ENCODE measurements at places on chromosomes 4 and X.
A peak's percentile ranks its signal among the peaks of the same experiment; 100 is the strongest.

DNA sequence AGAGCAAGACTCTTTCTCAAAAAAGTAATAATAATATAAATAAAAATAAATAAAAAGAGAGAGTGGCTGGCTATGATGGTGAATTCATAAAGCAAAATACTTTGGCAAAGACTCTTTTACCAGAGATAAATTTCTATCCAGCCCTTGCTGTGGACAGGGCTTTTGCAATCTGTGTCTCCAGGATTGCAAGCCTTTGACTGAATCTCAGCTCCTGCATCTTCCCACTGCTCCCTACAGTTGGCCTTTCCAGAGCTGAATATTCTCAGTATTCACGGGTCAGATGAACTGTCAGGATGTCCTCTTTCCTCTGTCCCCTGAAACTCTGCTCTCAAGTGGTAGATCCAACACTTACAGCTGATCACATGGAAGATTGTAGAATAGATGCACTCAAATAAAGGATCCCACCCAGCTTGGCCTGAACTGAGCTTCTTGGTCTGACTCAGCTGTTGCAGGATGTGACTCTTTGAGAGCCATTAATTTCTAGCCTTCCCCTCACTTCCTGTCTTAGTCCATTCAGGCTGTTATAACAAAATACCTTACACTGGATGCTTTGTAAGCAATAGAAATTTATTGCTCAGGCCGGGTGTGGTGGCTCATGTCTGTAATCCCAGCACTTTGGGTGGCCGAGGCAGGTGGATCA, 123.4 kb upstream of the GUCY1A1 start:
- no peak for DNase-seq

DNA sequence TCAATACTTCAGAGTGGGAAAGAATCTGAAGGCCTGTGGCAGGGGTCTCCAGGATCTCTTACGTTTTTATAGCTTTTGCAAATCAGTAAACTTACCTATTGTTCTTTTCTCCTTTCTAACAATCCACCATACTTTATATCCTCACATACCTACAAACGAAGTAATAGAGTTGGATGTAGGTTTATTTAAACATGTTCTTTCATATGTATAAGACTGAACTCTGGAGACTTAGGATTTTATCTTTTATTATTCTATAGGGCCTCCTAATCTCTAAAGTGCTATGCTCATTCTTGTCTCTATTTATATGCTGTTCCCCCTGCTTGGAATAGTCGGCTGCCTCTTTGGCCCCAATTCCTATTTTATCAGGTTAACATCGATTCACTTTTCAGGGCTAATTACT, 43.8 kb upstream of the NUDT6 start:
- DNase-seq = no peak

GRCh38 chrX:139969286-139969685, 4.0 kb upstream of the CXorf66 start:
- DNase-seq = no peak

- DNase-seq = no peak
Observed at GRCh38 chr4:11566444-11567022, 137.8 kb upstream of the HS3ST1 start.

- DNase-seq = no peak
Observed at GRCh38 chrX:110395877-110396276, 37.2 kb downstream of the RTL9 start.

DNA sequence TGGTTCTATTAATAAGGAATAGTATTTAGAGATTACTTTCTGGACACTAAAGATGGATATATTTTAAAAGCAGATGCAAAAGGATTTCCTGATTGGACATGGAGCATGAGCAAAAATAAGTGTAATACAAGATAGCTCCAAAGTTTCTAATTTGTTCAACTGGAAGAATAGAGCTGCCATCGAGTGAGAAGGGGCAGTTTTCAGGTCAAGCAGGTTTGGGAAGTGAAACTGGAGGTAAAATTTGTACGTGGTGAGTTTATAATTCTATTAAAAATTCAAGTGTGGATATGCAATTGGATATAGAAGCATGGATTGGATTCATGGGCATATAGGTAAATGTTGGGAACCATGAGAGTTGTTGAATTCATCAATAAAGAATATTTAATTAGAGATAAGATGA, 31.8 kb downstream of the PRDM8 start:
- DNase-seq = no peak

- DNase-seq = no peak
Observed at GRCh38 chr4:112213091-112213490, 18.5 kb upstream of the AP1AR start.

- no peak for DNase-seq
Observed at GRCh38 chrX:30794497-30794896, 94.6 kb downstream of the TAB3 start.

GRCh38 chr4:113335746-113336145, 286.3 kb downstream of the ANK2 start:
- no peak for DNase-seq

- no peak for DNase-seq
Observed at GRCh38 chr4:156558373-156559025, 413.1 kb downstream of the PDGFC start.

- DNase-seq = no peak
Observed at GRCh38 chr4:69697536-69698242, 44.6 kb upstream of the UGT2A1 start.

- DNase-seq = no peak
Observed at GRCh38 chr4:153781280-153781679, 7.6 kb downstream of the SFRP2 start.

DNA sequence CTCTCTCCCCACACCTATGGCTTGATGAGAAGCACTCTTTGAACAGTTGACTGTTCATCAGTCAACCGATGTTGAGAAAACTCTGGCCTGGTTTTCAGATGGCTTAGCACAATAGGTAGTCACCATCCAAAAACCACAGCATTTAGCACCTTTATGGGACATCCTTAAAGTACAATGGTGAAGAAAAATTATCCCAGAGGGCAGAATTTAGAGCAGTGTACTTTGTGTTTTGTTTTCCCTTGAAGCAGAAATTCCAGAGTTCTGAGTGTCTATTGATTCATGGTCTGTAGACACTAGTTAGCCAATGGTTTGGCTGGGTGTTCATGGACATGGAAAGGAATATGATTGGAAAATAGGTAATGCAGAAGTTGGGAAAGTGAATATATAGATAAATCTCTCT, 487.0 kb downstream of the PDHA2 start:
- no peak for DNase-seq

- DNase-seq = no peak
Observed at GRCh38 chr4:101067383-101067782, 279.9 kb downstream of the PPP3CA start.

DNA sequence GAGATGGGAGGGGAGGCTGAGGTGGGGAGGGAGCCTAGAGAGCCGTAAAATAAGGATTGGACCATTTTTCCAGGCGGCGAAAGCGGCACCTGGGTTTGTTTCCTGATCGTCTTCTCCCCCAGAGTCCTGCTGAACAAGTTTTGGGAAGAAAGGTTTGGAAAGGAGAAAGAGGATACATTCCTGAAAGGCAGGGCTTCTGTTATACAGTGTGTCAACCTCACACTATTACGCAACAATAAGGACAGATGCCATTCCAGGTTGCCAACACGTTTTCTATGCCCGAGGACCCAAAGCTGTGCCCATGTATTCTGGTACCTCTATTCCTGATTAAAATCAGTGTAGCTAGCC, 658 bp downstream of the SCOC start:
- DNase-seq = no peak

DNA sequence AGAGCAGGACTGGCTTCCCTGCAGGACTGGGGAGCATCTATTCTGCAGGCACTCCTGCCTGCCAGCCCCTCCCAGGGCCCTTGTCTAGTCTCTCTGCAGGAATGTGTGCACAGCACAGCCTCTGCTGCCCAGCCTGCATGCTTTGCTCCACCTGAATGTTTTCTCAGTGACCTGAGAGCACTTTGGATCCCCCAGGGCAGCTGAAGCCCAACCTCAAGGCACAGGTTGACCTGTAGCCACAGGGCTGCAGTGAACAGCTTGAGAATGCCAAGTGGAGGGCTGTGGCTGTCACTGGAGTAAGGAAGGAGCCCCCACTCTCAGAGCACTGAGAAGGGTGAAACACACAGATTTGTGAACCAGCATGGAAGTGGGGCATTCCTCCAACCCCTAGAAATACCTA, 760.2 kb downstream of the STIM2 start:
- DNase-seq = no peak

DNA sequence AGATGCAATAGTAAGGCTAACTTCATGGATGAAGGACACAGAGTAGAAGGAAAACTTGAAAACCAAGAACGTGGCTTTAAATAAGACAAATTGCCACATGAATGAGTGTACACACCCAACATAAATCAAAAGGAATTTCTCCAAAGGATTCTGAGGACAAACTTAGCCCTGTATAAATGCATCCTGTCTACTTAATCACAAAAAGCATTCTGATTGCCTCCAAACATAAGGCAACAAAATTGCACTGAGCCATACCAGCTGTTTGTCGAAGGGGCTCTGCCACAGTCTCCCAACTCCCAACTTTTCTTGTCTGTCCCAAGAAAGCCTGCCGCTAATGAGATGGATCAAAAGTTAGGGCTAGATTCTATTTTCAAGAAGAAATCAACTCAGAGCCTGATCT, 194.3 kb downstream of the SOWAHB start:
- no peak for DNase-seq

DNA sequence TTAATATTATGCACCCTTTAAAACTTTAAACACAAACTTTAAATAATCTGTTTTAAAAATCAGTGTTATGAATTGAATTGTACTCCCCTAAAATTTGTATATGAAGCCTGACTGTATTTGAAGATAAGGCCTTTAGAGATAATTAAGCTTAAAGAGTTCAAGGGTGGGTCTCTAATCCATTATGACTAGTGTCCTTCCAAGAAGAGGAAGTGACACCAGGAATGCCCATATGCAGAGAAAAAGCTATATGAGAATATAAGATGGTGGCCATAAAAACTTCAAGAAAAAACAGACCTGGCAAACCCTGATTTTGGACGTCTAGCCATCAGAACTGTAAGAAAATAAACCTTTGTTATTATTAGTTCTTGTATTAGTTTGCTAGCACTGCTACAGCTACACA, 29.0 kb downstream of the UGT2A2 start:
- DNase-seq = no peak

- DNase-seq = no peak
Observed at GRCh38 chr4:64876021-64876420, 466.8 kb upstream of the TECRL start.

- no peak for DNase-seq
Observed at GRCh38 chr4:51858605-51859202, 15.8 kb downstream of the DCUN1D4 start.

- peak; percentile 69 for DNase-seq
Observed at GRCh38 chr4:74364652-74365491, at the start of gene EREG. TSS of gene EREG (plus strand) at chr4:74365145. CDS start at chr4:74365309, 164 bp downstream.

- no peak for DNase-seq
Observed at GRCh38 chr4:26793735-26794134, 66.9 kb upstream of the STIM2 start.

DNA sequence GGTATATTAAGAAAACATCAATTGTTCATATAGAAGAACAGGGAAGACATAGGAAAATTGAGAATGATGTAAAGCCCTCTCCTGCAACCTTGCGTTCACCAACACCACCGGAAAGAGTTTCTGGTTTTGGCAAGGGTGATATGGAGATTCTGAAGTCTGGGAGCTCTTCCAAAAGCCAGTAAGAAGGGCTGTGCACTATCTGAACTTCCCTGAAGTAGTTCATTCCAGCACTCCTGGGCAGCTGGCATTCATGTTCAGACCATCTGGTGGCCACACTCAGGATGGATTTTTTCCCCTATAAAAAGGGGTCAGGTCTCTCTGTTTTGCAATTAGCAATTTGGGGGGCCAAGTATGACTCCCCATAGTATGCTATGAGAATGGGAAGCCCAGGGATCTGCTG, 15.4 kb upstream of the TLR2 start:
- DNase-seq = no peak

- no peak for DNase-seq
Observed at GRCh38 chr4:105126311-105127169, 20.1 kb upstream of the TET2 start.

GRCh38 chr4:184825141-184825895, 450 bp downstream of the ACSL1 start:
- no peak for DNase-seq

- DNase-seq = no peak
Observed at GRCh38 chr4:105277702-105278101, 131.0 kb downstream of the TET2 start.

GRCh38 chr4:2806390-2807355, 13.8 kb downstream of the SH3BP2 start:
- no peak for DNase-seq

DNA sequence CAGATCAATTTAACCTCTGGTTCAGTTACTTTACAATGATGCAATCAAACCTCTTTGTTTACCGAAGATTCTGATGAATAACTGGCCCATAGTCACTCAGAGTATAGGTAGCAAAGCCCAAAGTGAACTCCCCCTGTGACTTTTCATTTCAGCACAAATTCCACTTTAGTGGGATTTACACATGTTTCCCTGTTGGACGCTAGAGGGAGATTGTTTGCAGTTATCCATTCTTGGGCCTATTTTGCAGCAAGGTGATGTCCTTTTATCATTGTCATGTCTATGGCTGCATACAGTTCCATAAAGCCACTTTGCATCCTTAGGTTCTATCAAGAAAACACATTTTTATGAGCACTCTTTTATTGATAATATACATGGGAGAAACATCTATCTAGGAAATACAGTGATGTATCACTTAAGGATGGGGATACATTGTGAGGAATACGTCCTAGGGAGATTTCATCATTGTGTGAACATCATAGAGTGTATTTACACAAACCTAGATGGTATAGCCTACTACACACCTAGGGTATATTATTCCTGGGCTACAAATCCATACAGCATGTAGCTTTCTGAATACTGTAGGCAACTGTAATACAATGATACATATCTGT, 14.5 kb upstream of the DKK2 start:
- DNase-seq = no peak

- DNase-seq = no peak
Observed at GRCh38 chr4:121738780-121739535, 26.0 kb downstream of the SMIM43 start.

DNA sequence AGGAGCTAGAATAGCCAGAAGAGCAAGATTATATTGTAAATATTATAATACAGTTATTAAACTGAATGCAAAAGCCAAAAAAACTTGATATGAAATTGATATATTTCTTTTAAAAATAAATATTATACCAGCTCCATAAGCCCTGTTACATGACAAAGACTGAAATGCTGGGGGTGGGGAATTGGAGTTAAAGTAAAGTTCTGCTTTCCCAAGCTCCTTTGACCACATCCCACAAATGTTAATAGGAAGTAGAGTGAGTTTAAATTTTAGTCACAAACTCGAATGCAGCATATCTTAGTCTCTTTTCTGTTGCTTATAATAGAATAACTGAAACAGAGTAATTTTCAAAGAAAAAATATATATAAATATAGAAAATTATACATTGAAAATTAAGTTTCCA, 46.9 kb upstream of the NFKB1 start:
- no peak for DNase-seq
